Fibroblast of villous mesenchyme (primary cell): ENCODE measurements at places on chromosomes 7 and 10. TPM values are rescaled to one million over a fixed set of nuclear protein-coding genes. Genes with fewer than 3 reads are reported as not detected.

Gene CFAP43
- total RNA-seq = under 0.01 TPM in 1 of 2 replicates, not detected in the other

DNA sequence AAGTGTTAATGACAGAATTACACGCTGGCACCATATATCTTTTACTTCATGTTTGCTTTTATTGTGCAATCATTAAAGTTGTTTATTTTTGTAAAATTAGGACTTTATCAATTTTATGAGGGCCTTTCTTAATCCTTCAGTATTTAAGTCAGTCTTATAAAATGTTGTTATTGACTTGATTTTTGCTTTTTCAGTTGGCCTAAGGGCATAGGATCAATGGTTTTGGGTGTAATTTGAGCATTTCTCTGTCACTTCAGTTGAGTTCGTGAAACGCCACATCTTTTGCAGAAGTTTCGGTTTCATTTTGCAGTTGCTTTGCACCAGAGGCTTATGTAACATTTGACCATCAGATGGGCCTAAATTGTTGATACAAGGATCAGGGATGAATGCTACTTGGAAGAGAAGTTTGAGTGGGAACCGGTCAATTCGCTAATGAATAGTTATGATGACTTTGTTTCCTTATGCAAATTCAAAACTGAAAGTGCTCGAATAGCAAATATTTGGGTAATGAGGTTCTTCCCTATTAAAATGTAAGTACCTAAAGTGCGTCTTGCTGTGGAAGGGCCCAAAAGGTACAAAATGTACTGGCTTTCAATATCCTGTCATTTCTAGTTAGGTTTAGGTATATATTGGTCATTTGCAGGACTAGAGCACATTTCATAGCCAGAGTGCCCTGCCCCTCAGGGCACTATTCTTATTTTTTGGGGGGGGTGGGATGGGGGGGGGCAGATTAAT lies 340.9 kb downstream of the LRMDA start:
- DNase-seq = peak; percentile 78

DNA sequence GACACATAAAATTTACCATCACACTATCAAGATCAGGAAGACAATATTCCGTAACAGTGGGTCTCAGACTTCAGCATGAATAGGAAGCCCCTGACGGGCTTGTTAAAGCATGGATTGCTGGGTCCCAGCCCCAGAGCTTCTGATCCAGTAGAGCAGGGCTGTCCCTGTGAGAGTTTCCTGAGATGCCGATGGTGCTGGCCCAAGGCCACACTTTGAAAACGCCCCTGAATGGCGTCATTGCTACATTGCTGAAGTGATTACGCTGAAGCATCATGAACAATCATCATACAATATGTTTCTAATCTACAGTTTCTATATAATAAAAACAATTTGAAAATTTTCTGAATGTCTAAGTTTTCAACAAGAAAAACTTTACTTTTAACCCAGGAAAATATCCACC lies 38.0 kb upstream of the TMEM72 start:
- DNase-seq = no peak

Gene OR2A7
- under 0.01 and 0.32 TPM in 2 replicates for total RNA-seq

Gene TET1
- 8.4 and 9.5 TPM in 2 replicates for total RNA-seq

DNA sequence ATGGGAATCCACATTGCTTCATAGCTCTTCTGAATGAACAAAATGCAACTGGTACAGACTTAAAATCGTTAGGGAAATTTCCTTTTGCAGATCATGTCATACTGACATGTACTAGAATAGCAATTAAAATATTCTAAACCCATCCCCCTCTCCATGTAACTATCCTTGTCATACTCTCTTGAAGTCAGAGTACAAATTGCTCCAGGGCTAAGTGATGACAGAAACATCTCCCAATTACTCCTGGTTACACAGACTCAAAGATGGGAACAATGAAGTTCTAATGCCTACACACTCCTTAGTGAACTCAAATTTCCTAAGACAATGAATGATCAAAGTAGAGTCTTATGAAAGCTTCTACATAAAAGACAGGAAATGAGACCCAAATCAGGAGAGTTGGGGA lies 87.2 kb downstream of the PDE1C start:
- no peak for DNase-seq

Gene PKD2L1
- total RNA-seq = not detected in 2 replicates

DNA sequence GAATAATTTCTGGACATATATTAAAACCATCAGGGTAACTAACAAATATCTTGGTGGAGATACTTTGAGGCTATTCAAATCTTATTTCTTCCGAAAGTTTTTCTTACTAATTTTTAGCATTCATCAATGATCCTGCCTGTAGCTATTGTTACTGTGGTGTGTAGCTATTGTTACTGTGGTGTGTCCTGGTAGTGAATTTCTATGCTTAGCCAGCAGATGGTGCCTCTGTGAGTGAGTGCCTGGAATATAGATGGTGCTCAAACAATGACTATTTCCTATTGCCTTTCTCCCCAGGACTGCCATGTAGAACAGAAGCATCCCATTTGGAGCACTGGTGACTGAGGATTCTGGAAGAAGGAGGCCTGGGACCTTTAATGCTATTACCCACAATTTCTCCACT lies 245.7 kb downstream of the CCSER2 start:
- DNase-seq = no peak

DNA sequence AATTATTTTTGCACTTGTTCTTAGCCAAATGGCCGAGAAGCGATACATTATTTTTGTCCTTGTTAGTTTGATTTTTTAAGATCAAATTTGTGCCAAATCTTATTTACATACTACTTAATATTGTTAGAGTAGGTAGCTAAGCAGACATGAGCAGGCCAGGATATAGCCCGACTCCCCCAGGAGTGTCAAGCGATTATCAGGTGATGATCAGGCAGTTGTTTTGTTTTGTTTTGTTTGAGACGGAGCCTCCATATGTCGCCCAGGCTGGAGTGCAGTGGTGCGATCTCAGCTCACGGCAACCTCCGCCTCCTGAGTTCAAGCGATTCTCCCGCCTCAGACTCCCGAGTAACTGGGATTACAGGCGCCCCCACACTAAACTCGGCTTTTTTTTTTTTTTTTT lies 71.1 kb downstream of the LYZL2 start:
- DNase-seq = no peak

GRCh38 chr7:86932038-86932512 lies 127.4 kb downstream of the ELAPOR2 start:
- peak; percentile 19 for DNase-seq

Gene NPM3
- 63.5 and 94.7 TPM in 2 replicates for total RNA-seq

- DNase-seq = no peak
These were observed 134.0 kb downstream of the SEMA3E start for GRCh38 chr7:83514977-83515376.

DNA sequence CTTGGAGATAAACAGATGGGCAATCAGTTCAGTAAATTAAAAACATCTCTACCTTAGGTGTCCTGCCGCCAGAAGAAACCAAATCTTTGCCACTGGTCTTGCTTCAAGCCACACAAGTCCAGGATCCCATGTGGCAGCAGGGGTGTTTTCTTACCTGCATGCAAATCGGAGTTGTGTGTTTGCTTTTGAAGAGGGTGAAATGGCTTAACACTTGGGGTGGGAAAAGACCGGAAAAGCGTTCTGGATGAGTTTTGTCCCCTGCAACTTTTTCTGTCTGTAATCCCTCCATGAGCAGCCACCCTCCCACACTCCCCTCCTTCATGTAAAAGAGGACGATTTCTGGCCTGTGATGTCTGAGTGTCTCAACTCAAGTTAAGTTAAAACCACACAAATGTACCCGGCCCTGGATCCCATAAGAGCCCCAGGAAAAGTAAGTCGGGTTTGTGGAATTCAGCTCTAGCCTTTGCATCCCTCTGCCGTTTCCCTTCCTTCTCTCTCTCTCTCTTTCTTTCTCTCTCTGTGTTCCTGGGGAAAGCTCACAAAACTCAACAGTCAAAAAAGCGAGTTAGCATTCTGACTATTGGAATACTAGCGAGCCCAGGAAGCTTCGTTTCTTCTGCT lies 178.5 kb downstream of the TCF7L2 start:
- DNase-seq = peak; percentile 56

Gene COL28A1
- under 0.01 TPM in 2 replicates for total RNA-seq

Gene STK17A
- 50.6 and 91.1 TPM in 2 replicates for total RNA-seq

Gene GBX1
- total RNA-seq = not detected in 2 replicates

DNA sequence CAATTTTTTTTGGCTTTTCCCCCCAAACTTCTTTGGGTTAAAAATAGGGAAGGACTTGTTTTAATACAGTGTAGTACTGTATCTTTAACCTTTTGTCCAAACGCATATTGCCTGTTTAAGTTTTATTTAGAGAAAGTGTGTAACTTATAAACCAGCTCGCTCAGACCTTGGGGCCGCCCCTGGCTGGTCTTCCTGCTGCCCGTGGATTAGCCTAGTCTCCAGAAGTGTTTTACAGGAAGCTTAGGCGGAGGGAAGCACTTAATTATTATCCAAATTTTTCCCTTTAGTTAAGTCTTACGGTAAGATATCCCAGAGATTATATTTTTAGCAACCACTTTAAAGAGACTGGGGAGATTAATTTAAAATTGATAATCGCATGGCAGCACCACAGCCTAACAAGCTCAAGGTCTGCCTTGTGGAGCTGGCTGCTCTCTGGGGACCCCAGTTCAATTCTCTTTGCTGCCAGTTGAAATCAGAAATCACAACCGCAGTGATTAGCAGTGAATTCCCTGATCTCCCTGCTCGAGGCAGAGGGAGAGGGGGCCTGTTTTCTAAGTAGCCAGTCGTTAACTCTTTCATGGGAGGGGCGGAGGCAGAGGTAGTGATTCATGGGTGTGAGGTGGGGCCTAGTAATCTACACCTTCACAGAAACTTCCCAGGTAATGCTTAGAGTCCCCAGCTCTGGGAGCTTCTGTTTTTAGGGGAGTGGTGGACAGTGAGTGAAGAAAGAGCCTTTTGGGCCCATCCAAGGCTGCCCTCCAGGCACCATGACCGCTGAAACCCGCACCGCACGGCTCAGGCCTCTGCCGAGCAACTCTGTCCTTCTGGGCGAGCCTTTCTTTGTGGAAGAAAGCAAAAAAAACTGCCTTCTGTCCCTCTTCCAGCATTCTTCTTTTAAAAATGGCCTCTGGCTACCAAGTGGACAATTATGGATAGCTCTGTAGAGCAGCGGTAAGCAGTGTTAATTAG lies 548.7 kb upstream of the GALNT17 start:
- no peak for DNase-seq

GRCh38 chr10:78224602-78225001 lies 190.9 kb downstream of the RPS24 start:
- no peak for DNase-seq

- no peak for DNase-seq
These were observed 25.1 kb upstream of the SVOPL start for GRCh38 chr7:138726288-138726687.

DNA sequence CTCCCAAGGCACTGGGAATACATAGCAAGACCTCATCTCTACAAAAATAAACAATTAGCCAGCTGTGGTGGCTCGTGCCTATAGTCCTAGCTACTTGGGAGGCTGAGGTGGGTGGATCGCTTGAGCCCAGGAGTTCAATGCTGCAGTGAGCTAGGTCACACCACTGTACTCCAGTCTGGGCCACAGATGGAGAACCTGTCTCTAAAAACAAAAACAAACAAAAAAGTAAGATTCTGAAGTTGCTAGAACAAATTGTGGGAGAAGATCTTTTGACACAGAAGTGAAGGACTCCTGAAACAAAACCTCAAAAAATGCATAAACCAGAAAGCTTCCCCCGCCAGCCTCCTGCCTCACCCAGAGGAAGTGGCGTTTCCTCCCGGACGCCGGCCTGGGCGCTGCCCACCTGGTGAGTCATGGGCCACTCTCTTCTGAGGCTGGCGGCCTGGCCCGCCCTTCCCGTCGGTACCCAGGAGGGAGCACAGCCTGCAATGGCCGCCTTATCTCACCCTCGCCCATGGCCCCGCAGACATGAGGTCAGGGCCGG lies 25.4 kb upstream of the ELN start:
- peak; percentile 52 for DNase-seq

Gene FKBP9
- total RNA-seq = 224 and 265 TPM in 2 replicates

Gene NKX2-3
- not detected in 2 replicates for total RNA-seq

- no peak for DNase-seq
These were observed 10.4 kb downstream of the SYPL1 start for GRCh38 chr7:106101726-106102125.

GRCh38 chr7:155947051-155947450 lies 134.8 kb upstream of the SHH start:
- peak; percentile 3 for DNase-seq

Gene SCIN
- total RNA-seq = 3.9 and 4.3 TPM in 2 replicates

GRCh38 chr10:18501198-18501597 lies 150.2 kb downstream of the NSUN6 start:
- no peak for DNase-seq

DNA sequence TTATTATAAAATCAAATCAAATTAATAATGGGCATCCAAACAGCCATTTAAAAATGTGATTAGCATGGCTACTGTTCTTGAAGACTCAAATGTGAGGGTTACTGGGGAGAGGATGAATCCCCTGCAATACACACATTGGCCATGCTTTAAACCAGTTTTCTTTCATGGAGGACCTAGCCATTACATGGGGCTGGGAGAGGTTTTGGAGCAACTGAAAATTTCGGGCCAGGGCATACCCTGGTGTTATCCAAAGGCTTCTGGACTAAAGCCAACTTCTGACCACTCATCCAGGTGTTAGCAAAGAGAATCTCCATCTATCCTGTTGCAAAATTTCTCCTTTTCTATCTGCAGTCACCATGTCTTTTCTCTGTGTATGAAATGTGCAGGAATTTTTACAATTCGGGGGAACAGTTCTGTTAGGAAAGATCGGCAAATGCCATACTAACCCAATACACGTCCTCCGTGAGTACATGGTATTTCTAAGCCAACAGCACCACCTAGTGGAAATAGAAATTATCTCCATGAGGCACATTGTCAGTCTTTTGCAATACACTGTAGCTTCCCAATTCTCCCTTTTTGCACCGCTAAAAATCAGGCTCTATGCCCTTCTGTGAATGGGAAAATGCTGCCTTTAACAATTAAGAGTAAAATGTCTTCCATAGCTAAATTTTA lies 47.0 kb upstream of the ZNF107 start:
- DNase-seq = peak; percentile 60

GRCh38 chr7:74012842-74013249 lies 15.1 kb upstream of the ELN start:
- no peak for DNase-seq

DNA sequence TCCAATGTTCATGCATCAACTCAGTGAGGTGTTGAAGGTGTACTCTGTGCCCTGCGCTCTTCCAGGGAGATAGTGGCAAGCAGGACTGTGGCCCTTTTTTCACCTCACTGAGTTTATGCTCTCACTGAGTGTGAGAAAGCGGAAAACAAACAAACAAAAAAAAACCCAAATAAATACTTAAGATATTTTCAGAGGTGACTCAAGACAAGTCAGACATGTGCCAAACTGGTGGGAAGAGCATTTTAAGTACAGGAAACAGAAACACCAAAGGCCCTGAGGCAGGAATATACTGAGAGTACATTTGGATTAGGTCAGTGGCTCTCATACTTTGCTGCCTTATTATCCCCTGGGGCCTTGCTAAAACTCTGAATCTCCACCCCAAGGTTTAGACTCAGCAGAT lies 111.9 kb upstream of the IGFBP3 start:
- peak; percentile 53 for DNase-seq

DNA sequence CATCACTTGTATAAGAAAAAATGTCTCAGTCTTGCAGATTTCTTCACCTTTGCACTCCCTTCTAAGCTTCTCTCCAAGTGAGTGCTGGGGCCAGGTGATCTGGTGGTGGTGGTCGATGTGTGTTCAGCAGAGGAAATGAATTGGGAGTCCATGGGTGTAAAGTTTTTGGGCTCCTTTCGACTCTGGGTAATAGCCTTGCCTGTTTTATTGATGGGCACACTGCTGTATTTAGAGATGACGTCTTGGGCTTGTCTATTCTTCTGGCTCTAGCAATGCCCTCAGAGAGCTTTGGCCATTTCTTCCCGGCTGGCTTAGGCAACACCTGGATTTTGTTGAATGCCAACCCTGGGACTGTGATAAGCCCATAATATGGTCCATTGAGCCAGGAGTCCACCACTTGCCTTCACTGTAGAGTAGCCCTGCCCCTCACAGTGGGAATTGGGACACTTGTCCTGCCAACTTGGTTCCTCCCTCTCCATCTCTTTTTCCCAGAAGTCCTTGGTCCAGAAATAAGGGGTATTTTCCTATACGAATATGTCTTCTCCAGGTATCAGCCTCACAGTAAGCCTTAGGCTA lies 11.7 kb downstream of the PNLIP start:
- no peak for DNase-seq
